ENCODE measurements at places on chromosomes 11 and 22. TPM values are rescaled to one million over a fixed set of nuclear protein-coding genes. Genes with fewer than 3 reads are reported as not detected.
A peak's percentile ranks its signal among the peaks of the same experiment; 100 is the strongest.

- DNase-seq, result peak; percentile 17
Measured at GRCh38 chr22:22394591-22394990, 114.0 kb downstream of the ZNF280B start.

- DNase-seq, result no peak
Measured at GRCh38 chr22:26033071-26033470, 136.2 kb upstream of the SEZ6L start.

DNA sequence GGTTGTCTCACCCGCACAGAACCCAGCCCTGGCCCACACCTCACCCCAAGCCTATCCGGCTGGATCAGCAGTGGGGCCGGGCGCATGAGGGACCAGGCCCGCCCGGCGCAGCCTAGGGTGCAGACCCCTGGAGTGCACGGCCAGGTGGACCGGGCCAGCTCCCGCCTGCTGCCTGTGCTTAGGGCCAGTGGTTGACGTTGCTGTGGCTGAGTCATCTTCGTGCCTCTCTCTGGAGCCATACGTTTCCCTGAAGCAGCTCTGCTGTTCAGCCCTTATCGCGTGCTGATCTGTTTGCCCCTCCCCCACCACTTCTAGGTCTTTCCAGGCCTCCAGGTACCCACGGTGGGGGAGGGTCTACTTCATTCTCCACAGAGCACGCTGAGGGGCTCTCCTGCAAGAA lies 39.5 kb downstream of the CDKN1C start:
- DNase-seq, result no peak

- peak; percentile 59 for DNase-seq
Measured at GRCh38 chr11:43021466-43021865, 290.3 kb upstream of the API5 start.

- no peak for DNase-seq
Measured at GRCh38 chr22:47515384-47516125, 753.1 kb downstream of the TBC1D22A start.

- DNase-seq, result peak; percentile 68
Measured at GRCh38 chr22:38706101-38706900, 557 bp downstream of the GTPBP1 start.

DNA sequence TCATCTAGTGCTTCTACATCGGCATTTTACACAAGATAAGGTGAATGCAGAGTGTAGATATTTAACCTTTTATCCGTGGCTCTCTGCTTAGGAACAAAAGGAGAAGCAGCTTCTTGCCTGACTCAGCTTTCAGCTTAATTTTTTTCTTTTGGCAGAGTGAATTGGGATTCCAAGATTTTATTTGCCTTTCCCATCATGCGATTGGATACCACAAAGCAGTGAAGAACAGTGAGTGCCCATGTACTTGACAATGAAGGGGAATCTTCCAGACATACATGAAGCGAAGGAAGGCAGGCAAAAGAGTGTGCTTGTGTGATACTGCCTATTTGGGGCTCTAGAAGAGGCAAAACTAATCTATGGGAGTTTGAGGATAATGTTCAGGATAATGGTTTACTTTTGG lies 17.0 kb upstream of the CHKA start:
- DNase-seq, result no peak

GRCh38 chr11:113974741-113975470 lies at the start of gene HTR3A:
TSS of gene HTR3A (plus strand) at chr11:113975108. CDS start at chr11:113975326, 218 bp downstream.
- peak; percentile 91 for DNase-seq

- no peak for DNase-seq
Measured at GRCh38 chr11:5626196-5626595, 1.4 kb downstream of the TRIM34 start.

DNA sequence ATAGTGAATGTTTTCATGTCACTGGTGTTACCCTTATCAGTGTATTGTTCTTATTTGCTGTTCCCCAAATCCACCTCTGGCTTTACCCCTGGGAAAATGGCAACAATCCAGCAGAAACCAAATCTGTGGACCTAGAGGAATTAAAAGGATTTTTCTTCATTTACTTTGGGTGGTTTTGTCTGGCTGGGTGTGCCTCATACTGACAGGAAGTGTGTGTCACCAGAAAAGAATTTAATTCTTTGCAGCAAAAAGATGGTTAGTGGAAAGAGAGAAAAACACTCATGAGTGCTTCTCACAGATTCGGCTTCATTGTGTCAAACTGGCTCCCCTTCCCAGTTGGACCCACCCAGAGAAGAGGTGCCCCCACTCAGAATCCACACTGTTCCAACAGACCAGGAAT lies 38.9 kb downstream of the FZD4 start:
- no peak for DNase-seq

- DNase-seq, result peak; percentile 65
Measured at GRCh38 chr22:43342347-43343261, 568 bp downstream of the SCUBE1 start.

GRCh38 chr11:12376259-12377081 lies 901 bp upstream of the PARVA start:
- DNase-seq, result no peak

- DNase-seq, result no peak
Measured at GRCh38 chr11:36438126-36438525, 71.9 kb downstream of the TRAF6 start.

DNA sequence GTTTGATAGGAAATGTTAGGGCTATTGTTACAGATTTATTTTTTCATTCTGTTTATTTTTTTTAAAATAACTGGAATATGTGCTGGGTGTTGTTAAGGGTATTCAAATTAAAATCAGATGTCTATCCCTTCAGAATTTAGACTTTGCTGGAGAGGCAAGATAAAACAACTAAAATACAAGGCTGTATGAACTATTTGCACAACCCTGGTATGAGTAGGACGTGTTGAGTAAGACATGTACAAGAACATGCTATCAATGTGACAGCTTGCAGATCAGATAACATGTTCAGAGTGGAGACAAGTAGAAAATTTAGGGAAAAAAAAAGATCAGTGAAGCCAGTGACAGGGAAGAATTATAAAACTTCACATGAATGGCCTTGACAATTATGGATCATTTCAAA lies 853.5 kb downstream of the METTL15 start:
- no peak for DNase-seq

DNA sequence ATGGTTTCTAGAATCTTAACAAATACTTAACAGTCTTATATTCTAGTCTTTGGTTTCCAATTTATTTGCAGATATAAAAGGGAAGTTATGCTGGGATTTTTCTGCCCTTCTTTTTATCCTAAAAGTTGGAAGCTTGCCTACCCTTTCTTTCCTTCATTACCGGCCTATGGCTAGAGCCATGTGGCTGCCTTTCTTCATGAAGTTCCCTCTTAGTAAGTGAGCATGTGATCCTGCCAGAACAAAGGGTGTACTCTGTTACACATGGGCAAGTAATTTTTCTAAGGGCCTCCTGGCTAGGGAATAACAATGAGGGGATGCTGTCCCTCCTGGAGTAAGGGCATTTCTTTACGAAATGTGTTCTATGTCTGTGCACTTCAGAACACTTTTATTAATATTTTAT lies 252.1 kb upstream of the PITPNB start:
- DNase-seq, result no peak

- DNase-seq, result peak; percentile 84
Measured at GRCh38 chr22:48554893-48555572, 1272.6 kb downstream of the BRD1 start.

DNA sequence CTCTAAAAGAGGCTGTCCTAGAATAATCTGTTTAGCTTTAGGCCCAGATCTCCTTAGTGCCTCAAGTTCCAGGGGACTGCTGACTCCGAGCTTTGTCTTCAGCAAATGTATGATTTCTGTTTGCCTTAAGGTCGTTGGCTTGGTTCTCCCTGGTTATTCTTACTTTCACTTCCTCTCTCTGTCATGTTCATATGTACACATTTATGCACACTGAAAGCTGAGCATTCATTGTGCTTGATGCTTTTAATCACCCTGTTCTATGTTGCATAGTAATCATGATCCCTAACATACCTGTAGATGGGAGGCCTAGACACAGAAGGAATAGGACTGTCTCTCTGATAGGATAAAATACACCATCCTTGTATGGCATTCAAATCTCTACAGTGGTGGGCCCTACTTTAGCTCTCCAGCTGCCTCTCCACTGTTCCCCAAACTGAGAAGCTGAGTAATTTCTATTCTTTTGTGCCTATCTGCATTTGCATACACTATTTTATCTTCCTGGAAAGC lies 7.2 kb downstream of the PPFIBP2 start:
- no peak for DNase-seq

- DNase-seq, result no peak
Measured at GRCh38 chr11:2881981-2882375, 3.6 kb downstream of the CDKN1C start.

DNA sequence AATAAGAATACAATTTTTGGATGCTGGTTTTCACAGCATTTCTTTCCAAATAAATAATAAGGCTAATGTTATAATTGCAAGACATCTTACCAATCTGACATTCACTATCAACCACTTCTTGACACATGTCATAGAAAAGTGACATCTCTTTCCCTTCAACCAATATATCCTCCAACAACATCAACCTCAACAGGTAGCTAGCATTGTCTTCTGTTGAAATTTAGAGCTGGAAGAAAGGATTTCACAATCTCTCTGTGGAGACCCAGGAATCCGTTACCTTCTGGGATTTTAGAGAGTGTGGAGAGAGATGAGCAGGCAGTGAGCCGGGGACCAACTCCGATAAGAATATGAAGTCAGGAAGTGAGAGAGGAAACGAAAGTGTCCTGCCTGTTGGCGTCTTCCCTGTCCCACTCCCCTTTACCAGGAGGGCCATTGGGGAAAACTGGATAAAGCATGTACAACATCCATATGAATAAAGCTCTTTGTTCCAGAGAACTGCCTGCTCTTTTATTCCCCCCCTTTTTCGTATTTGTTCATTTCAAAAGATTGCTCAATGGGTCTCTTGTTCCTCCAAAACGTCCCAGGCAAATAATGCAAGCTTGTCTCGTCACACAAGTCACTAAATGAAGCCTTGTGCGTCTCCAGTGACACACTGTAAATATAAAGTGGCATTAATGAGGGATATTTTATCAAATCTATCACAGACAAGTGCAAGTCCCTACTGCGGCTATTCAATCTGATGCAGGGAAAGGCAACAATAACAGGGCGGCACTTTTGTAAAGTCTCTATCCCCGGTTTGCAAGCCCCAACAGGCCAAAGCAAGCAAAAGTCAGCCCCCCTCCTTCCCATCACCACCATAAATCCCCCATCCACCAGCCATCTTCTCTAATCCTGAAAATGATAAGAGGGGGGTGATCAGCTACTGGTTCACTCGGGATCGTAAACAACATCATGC lies 3.4 kb downstream of the CADM1 start:
- DNase-seq, result no peak

DNA sequence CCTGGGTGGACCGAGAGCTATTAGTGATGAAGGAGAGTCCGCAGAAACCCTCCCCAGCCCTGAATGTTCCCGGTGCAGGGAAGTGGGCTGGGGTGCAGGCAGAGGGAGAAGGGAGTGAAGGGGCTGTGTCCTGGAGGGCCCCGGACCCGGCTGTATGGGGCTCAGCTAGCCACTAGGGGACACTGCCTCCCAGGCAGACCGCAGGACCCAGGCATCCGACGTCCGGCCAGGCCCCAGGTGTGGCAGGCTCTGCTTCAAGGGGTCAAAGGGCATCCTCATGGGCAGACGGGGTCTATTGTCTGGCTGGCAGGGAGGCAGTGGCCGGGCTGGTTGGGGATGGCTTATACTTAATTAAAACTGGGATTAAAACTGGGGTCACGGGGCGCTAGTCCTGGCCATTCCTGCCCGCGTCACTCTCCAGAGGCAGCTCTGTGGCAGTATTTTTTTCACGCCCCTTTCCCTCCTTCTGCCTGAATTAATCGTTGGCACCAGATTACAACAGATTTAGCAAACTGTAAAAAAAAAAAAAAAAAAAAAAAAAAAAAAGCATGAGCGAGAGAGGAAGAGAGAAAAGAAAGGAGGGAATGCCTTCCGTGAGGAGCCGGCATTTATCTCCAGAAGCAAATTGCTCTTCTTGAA lies 5.1 kb downstream of the FLRT1 start:
- DNase-seq, result peak; percentile 85

- peak; percentile 99 for DNase-seq
Measured at GRCh38 chr11:506995-507726, at the start of gene RNH1. TSS of gene RNH1 (minus strand) at chr11:507242. CDS start at chr11:502162, 5,080 bp downstream.

DNA sequence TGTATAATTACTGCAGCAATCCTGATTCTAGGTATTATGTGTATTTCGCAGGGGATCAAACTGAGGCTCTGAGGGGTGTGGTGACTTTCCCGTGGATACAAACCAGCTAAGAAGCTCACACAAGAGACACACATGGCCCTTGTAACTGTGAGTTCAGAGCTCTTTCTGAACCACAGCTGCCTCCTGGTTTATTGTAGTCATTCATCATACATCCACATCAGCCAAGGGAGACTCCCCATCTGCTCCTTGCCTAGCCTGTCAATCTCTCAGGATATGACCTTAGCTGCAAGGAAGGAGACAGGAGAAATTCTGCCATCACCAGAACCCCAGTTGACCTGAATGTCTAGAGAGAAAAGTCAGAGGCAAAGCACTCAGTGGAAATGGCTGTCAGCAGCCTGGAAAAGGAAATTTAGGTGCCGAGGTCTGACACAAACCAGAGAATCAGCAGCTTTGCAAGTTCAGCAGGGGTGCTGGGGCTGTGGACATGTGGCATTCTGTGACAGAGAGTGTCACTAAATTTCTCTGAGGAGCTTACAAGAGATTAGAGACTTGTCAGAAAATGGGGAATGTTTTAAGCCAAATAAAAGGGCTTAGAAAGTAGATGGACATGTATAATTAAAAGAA lies 209.5 kb downstream of the AASDHPPT start:
- DNase-seq, result peak; percentile 73

DNA sequence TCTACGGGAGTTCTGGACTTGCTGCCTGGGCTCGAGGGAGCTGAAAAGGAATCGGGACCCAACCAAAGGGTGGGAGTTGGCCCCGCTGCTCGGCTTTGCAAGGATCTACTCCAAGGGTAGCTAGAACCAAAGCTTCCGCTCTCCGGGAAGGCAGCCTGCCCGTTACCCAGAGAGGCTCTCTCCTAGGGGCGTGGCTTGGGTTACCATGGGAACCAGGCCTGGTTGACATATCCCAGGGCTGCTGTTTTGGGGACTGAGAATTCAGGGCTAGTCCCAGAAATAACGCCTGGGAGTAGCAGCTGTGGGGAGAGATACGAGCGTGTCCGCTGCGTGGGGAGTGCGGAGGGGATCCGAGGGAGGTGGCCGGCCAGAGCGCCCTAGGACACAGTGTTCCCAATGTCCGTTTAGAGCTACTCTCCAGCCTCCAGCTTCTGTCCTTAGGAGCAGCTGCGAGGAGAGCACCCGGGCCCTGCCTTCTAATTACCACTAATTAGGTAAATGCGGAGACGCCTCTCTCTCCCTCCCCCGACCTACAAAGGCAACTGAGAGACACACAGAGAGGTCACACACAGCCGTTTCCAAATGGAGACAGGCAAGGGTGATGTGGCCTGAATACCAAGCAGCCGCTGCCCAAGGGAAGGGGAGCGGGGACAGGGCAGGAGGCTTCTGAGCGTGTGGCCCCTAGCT lies 141.6 kb upstream of the CADM1 start:
- DNase-seq, result peak; percentile 96

- DNase-seq, result peak; percentile 87
Measured at GRCh38 chr11:71451596-71452198, 1.3 kb upstream of the NADSYN1 start.

Gene POU2AF2
- total RNA-seq, result not detected

Gene TRIM3
- total RNA-seq, result 16.9 TPM

Gene FGF19
- total RNA-seq, result 0.29 TPM

Gene POU2AF1
- 0.36 TPM for total RNA-seq

Gene C11orf16
- total RNA-seq, result not detected

Gene SUSD2
- 0.38 TPM for total RNA-seq

Gene LGR4
- 123 TPM for total RNA-seq

Gene CYP2D6
- 3.2 TPM for total RNA-seq

Gene OR8B2
- total RNA-seq, result not detected

Gene GLYATL1
- 13.1 TPM for total RNA-seq

Gene PKP3
- 40.6 TPM for total RNA-seq

Gene SERPING1
- 67.8 TPM for total RNA-seq

Gene CHRM1
- total RNA-seq, result not detected

Gene OR4D10
- total RNA-seq, result not detected

Gene BEST1
- 0.26 TPM for total RNA-seq

Gene KREMEN1
- 7.5 TPM for total RNA-seq

Gene EHF
- total RNA-seq, result 0.23 TPM
